NCI-H146 (cell line): ENCODE measurements at places on chromosomes 1 and 21.

- no peak for DNase-seq
These were observed 64.5 kb downstream of the CD58 start for GRCh38 chr1:116506132-116507004.

DNA sequence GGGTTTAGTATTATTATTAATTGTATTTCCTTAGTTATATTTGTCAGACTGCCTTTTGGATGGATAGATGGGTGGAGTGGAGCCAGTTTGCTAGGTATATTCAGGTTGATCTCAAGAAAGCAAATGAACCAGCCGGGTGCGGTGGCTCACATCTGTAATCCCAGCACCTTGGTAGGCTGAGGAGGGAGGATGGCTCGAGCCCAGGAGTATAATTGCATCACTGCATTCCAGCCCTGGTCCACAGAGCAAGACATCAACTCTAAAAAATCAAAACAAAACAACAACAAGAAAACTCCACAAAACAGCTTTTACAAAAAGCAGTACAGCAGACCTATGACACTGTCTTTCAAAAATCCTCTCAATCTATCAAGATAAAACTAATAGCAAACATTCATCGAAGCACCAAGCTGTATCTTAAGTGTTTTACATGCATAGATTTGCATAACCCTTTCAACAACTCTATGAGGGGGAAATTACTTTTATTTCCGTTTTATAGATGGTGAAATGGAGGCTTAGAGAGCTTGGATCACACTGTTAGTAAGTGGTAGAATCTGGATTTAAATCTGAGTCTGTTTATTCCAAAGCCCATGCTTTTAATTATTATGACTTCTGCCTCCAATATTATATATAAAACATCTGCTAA lies 25.5 kb downstream of the KMO start:
- DNase-seq = no peak

GRCh38 chr1:236124965-236125364 lies 17.4 kb upstream of the GPR137B start:
- no peak for DNase-seq

GRCh38 chr21:42381347-42381984 lies 14.4 kb downstream of the TMPRSS3 start:
- DNase-seq = peak; percentile 86

GRCh38 chr1:18748435-18748834 lies 111.0 kb downstream of the TAS1R2 start:
- DNase-seq = no peak
